ENCODE measurements at places on chromosomes 5 and 9.

- DNase-seq: no peak
Observed at GRCh38 chr5:170266570-170267381, 30.8 kb downstream of the LCP2 start.

GRCh38 chr5:37606632-37607248 lies 227.6 kb downstream of the WDR70 start:
- no peak for DNase-seq

DNA sequence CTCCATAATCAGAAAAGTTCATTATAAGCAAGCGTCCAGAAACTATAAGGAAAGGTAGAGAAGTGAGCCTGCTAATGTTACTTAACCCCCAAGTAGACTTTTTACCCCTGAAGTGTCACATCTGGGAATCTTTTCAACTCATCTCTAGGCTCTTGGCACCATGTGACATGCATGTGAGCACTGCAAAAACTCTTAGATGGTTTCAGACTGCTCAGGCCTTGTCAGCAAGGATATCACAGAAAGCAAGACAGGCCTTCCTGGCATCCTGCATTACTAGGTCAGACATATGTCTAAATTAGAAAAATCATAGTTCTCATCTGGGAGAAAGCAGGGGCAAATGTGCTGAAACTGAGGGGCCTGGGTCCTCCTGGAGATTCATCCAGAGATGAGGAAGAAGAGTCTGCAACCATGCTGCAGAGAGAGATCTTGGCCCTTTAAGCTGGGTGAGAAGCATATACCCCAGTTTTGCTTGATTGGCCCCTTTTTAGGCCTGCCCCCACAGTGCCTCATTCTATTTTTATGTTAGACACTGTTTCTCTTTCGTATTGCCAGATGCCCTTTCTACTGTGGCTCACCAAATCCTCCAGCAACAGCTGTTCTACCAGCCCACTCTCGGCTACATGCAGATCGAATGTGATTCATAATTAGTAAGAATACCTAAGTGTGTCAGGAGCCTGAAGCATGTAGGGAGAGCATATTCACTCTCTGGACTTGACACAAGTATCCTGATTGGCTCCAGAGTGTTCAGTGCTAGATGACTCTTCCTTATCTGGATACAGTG lies 19.0 kb downstream of the TMEM8B start:
- no peak for DNase-seq

DNA sequence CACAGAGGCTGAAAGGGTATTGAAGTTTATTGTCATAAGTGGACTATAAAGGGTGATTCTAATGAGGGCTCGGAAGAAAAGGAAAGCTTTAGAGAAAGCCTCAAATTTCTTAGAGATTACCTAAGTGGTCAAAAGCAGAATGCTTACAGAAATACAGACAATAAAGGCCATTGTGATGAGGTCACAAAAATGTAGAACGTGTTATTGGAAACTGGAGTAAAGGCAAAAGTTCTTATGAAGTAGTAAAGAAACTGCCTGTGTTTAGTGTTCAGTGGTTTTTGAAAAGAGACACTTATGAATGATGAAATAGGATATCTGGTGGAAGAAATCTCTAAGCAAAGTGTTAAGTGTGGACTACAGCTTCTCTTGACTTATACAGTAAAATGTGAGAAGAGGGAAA lies 726.9 kb downstream of the DNAH5 start:
- DNase-seq: no peak

DNA sequence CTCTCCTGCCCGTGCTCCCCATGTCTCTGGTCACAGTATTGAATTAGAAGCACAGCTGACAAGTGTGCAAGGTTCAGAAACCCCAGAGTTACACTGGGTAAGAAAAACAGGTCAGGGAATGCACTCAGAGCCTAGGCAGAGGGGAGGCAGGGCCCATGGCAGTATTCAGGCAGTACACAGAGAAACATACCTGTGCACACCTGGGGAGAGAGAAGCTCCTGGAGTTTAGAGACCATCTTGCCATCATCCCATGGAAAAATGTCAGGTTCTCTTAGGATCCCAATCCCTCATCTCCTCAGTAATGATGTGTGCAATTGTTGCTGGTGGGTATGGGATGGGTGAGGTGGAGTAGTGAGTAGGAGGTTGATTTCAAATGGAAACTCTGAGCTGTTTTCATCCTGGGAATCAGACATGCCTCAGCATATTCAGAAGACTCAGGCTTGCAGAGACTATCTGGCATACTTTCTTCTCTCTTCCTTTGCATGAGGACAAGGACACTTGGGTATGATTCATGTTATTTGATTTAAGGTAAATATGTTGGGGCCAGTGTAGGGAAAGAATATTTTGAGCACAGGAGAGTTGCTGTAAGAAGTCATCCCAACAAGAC lies 228.5 kb downstream of the ESM1 start:
- DNase-seq: no peak

GRCh38 chr5:20050262-20050661 lies 62.3 kb upstream of the CDH18 start:
- no peak for DNase-seq

DNA sequence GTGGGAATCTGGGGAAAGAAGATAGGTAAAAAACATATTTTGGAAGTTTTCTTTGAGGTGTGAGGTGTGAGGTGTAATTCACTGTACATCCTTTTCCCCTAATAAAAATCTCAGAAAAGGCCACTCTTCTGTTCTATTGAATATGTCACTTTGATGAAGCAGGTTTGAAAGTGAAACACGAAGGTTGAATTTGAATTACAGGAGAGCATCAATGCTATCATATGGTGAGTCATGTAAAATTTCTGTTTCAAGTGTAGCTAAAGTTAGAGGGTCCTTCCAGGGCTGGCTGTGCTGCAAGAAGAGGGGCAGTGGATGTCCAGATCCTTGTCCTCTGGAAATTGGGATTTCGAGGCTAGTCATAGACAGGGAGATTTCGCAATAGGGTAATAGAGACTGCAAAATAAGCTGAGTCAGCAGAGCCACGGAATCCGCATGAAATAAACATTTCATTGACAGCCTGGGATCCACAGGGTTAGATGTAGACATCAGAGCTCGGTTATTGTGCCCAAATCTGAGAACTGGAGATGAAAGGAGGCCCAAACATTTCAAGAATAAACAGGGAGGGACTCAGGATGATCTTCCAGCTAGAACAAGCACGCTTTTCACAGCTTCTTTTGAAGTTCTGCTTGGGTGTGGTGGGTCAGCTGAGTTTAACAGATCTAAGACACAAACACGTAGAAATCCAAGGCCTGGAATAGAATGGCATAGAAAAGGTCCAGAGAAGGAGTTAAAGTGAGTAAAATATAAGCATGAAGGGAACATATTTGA lies 194.4 kb upstream of the CDKN2B start:
- DNase-seq: no peak

GRCh38 chr9:136621019-136621733 lies 41.5 kb upstream of the EGFL7 start:
- no peak for DNase-seq

DNA sequence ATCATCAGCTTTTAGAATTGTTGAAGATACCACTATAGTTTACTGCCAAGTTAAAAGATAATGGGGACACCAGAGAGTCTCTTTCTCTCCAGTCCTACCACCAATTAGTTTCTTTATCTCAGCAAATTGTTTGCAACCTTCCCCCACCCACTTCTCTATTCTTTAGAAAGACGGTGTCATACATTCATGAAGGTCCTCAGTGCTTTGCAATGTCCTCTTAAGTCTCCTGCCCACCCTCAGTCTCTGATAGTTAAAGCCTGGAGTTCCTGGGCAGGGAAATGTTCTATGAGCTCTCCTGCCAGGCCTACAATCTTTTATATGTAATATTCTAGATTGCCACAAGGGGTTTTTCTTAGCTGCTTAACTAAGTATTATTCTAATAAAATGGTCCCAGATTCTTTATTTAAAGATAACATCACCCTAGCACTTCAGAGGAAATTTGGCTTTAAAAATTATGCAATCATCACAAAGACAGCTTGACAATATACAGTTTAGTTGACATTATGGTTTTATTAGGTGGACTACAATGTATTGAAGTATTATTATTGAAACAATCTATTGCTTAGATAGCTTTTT lies 509.2 kb downstream of the CSNK1G3 start:
- DNase-seq: no peak

All from stimulated activated naive CD8-positive, alpha-beta T cell treated with anti-CD3 and anti-CD28 coated beads, Interleukin-15, amount 100 ng/mL, for 72 hours (primary cell).